AG04449 (cell line): ENCODE measurements at places on chromosomes 2 and 18.

DNA sequence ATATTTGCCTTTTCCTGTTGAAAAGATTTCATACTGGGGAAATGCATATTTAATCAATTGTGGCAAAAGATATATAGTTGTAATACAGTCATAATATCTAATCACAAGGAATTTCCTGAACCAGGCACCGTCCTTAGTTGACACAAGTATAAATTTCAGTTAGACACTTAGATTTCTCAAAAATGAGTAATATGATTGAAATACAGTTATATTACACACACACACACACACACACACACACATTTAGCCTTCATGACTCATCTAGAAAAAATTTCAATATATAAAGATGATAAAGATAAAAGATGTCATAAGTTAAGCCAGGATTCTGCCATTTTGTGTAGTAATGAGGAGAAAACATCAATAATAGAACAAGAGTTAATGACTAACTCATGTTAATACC lies 258.4 kb upstream of the ZNF804A start:
- DNase-seq = no peak

DNA sequence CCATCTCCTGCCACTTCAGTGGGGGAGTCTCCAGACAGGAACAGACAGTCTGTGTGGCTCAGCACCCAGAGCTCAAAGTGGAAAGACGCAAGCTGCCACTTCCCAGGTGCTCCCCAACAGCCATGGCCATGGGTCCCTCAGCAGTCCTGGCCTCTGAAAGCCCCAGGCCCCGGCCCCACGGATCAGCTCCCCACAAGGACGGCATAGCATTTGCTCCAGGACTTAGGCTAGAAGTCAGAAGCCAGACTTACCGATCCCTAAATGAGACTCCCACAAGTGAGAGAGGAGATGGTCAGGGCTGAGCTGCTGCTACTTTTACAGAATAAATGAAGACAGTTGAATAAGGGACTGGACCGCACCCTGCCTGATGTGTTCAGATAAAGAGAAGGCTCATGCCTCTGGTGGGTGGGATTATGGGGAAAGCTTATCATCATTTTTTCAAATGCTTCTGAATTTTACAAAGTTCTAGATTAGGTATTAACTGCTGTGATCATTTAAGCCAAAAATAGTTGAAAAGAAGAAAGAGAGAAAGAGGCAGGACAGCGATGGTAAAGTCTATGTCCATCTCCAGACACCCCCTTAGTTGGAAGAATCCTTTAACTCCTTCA lies 50.5 kb downstream of the ADD2 start:
- no peak for DNase-seq

GRCh38 chr2:120914839-120915521 lies 179.3 kb downstream of the GLI2 start:
- DNase-seq = peak; percentile 80

- DNase-seq = no peak
Observed at GRCh38 chr18:65754121-65754520, 3.3 kb downstream of the CDH7 start.

DNA sequence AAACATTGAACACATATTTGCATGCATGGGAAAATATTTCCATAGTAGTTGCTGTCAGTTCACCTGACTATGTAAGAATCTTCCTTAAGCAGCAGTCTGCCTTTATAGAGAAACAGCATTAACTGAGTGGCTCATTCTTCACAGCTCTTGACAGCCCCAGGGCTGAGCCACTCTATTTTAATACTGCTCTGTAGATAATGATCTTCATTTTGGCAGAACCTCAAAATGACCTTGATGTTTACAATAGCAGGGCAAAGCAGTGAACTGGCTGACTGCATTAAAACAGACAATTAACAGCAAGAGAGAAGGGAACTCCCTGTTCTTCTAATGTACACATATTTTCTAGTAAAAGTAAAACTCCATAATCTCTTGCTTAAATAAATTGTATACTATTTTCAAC lies 580.6 kb upstream of the SOX11 start:
- no peak for DNase-seq

DNA sequence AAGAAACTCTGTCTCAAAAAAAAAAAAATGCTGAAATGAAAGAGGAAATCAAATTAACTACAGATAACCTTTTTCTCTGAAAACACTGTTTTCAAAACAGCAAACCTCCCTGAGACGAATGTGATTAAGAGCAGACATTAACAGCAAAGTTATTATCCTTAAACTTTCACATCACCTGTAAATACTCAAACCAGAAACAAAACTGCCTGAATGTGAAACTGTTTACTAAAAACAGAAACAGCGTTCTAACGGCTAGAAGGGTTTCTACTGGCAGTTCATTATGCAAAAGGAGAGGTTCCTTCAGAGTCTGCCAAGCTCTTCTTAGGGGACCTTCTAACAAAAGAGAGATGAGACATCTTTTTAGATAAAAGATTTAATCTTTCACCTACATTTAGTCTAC lies 45.9 kb downstream of the PNO1 start:
- no peak for DNase-seq

GRCh38 chr2:11007331-11008264 lies 95.9 kb downstream of the KCNF1 start:
- DNase-seq = no peak

DNA sequence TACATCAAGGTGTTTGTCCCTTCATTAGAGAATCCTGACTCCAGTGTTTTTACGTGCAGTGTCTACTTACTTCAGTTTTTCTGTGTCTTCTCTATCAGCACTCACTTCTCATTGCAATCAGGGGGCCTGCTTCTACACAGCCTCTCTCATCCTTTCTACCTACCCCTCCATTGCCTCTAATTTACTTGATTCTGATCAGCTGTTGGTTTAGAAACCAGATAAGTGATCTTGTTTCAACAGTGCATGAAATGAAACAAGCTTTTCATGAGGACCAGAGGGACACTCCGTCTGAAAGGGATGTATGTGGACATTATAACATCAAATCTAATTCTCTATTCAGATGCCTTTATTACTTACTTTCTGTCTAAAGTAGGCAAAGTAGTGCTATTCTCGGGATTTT lies 136.9 kb downstream of the PRKCE start:
- no peak for DNase-seq

GRCh38 chr2:112940859-112941625 lies 30.1 kb downstream of the IL37 start:
- no peak for DNase-seq

DNA sequence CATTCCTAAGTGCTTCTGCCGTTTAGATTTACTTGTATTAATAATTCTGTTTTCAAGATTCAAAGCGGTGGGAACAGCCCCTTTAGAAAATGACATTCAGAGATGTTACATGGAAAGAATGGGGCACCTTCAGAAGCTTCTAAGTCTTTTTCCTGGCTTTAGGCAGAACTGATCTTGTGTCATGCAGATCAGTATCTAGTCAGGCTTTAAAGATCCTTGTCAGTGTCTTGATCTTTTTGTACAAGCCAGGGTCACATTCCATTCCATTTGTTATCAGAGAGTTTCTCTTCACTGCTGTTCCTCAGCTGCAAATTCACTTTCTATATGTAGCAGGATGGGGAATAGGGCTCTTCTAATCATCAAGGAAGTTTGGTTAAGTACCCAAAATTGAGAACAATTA lies 275.3 kb downstream of the DCC start:
- DNase-seq = no peak

GRCh38 chr2:20303966-20304365 lies 46.7 kb downstream of the PUM2 start:
- DNase-seq = no peak

- DNase-seq = no peak
Observed at GRCh38 chr2:60652832-60653340, 99.4 kb upstream of the BCL11A start.

GRCh38 chr2:136751406-136751805 lies 13.9 kb upstream of the THSD7B start:
- DNase-seq = no peak

DNA sequence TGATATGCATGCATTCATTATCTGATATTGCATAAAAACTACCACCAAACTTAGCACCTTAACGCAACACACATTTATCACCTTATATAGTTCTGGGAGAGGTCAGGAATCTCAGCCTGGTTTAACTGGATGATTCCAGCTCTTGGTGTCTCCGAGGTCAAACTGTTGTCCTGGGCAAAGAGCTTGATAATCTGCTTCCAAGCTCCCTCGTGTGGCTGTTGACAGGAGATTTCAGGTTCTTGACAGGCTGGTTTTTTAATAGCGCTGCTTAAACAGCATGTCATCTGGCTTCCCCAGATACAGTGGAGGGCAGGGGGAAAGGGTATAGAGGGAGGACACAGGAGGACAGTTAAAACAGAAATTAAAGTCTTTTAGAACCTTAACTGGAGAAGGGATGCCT lies 785.0 kb downstream of the CNTNAP5 start:
- DNase-seq = no peak

DNA sequence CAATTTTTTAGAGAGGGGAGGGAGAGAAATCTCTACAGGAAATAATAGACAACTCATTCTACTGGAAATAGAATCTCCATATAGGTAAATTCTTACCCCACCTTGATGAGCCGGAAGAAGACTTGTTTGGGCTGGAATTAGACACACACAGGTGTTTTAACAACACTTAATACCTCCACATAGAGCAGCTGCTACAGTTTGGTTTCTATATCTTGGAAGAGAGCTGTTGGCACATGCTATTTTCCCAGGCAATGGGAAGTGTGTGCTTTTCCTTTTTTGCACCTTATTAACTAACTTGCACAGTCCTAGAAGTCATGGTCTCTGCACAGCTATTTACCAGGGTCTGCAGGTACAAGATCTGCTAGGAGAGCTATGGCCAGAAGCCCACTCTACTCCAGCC lies 73.7 kb downstream of the SATB2 start:
- DNase-seq = no peak

GRCh38 chr2:210519594-210519993 lies 36.8 kb upstream of the CPS1 start:
- no peak for DNase-seq

GRCh38 chr2:7886666-7887065 lies 795.2 kb upstream of the ID2 start:
- no peak for DNase-seq

- no peak for DNase-seq
Observed at GRCh38 chr2:205689820-205690219, 7.5 kb downstream of the NRP2 start.

GRCh38 chr18:62713651-62714247 lies 1.6 kb upstream of the PHLPP1 start:
- DNase-seq = no peak

GRCh38 chr2:75077909-75078308 lies 119.5 kb downstream of the POLE4 start:
- no peak for DNase-seq

DNA sequence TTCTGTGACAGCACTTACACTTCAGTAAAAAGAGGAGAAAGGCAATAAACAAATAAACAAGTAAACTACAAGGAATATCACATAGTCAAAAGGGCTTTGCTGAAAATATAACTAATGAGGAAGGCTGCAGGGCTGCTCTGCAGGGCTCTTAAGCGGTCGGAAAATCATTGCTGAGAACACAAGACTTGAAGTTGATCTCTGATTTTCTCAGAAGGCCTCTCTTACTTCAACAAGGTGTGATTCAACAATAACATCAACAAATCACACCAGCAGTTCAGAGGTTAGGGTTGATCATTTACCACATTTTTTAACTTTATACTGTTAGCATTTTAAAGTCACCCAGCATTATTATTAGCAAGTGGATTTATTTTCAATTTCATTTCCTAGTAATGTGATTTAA lies 215.6 kb downstream of the ARHGAP15 start:
- no peak for DNase-seq

GRCh38 chr2:55874338-55874737 lies 49.2 kb downstream of the EFEMP1 start:
- DNase-seq = no peak

GRCh38 chr2:172423160-172423559 lies 4.2 kb upstream of the ITGA6 start:
- DNase-seq = no peak

- no peak for DNase-seq
Observed at GRCh38 chr2:120344214-120344975, 1.5 kb upstream of the INHBB start.

GRCh38 chr18:58105888-58106260 lies 61.8 kb downstream of the NEDD4L start:
- DNase-seq = no peak

GRCh38 chr2:12428786-12429185 lies 287.9 kb upstream of the TRIB2 start:
- no peak for DNase-seq

DNA sequence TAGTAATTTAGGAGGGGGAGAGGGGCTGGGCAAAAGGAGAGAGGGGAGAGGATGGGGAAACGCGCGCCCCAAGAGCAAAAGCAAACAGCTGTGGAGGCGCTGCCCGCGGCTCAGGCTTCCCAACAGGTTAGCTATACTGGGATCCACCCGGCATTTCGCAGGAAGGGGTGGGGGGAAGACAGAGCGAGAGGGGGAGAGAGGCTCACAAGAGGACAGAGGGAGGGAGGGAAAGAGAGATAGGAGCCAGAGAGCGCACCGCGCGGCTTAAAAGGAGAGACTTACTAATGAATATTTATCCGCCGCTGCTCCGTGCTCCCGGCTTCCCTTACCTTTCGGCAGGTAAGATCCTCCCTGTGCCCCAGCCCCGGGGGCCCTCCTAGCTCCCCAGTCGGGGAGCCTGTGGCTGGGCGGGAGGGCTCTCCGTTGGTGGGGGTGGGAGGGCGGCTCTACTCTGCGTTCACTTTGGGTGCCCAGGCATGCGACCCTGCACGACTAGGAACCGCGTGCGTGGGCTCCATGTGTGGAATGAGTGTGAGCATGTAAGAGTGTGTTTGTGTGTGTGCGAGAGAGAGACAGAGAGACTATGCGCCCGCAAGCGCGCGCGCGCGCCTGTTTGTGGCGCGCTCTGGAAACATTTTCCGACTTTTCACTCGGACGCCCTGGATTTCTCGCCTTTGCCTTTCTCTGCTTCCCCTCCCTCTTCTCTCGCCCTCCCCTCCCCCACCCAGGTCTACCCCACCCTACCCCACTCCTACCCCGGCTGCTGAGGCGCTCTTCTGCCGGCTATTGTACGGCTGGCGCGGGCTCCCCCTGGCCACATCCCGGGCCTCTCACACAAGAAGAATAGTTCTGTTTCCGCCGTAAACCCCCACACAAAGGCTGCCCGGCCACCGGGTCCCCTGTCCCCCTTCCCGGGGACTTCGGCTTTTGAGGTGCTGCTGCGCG lies 7.2 kb upstream of the SIX3 start:
- no peak for DNase-seq

DNA sequence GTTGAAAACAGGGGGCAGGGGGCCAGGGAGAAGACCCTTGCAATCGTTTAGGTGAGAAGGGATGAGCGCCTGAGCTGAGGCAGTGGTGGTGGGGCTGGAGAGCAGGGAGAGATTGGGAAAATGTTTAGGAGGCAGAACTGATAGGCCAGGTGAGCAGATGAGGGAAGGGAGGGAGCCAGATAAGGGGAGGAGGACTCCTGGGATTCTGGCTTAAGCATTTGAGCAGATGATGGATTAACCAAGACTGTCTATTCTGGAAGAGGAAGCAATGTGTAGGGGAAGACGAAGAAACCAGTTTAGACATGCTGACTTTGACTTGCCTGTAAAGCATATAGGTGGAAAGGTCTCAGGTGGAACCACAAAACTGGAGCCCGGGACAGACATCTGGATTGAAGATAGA lies 49.9 kb upstream of the ASPRV1 start:
- no peak for DNase-seq
